Chondrocyte (in vitro differentiated cells): ENCODE measurements at places on chromosomes 1 and 21. TPM values are rescaled to one million over a fixed set of nuclear protein-coding genes. Genes with fewer than 3 reads are reported as not detected.

GRCh38 chr1:68116643-68117235 is 66.3 kb upstream of the DIRAS3 start:
- H3K36me3 ChIP-seq, result peaks cover 1% of the 10 kb centered on the region
- H3K4me1 ChIP-seq, result peaks cover 37% of the 10 kb centered on the region

The G0S2 gene
- total RNA-seq, result 0.65 to 1.0 TPM (median 0.69 TPM) in 3 replicates

GRCh38 chr1:187047298-187047697 is 218.5 kb downstream of the PLA2G4A start:
- H3K27ac ChIP-seq, result no peak overlapping the region
- no peaks in the 10 kb centered on the region for H3K4me1 ChIP-seq
- no peak overlapping the region for H3K4me3 ChIP-seq
- H3K27me3 ChIP-seq, result peaks cover 15% of the 10 kb centered on the region
- no peak for DNase-seq

The RPS6KA1 gene
- total RNA-seq, result 3.6 to 6.3 TPM (median 4.4 TPM) in 3 replicates

- DNase-seq, result no peak
- H3K27me3 ChIP-seq, result no peaks in the 10 kb centered on the region
- H3K36me3 ChIP-seq, result no peaks in the 10 kb centered on the region
- peak within 1 kb of the TSS; percentile 94 for H3K27ac ChIP-seq
- H3K4me3 ChIP-seq, result peak within 1 kb of the TSS; percentile 88
These were observed at the start of gene TRAF5 for GRCh38 chr1:211326528-211327345. TSS of gene TRAF5 (plus strand) at chr1:211326833. CDS start at chr1:211353240, 26,407 bp downstream.

The L1TD1 gene
- 0.12 to 0.26 TPM (median 0.15 TPM) in 3 replicates for total RNA-seq

The C1orf210 gene
- total RNA-seq, result not detected in 3 replicates

The ZBTB8B gene
- 0.30 to 0.53 TPM (median 0.33 TPM) in 3 replicates for total RNA-seq

GRCh38 chr1:205360891-205361290 is 4.2 kb upstream of the KLHDC8A start:
- H3K27ac ChIP-seq, result no peak overlapping the region
- no peaks in the 10 kb centered on the region for H3K36me3 ChIP-seq
- peaks cover 3% of the 10 kb centered on the region for H3K4me1 ChIP-seq
- peaks cover 3% of the 10 kb centered on the region for H3K27me3 ChIP-seq
- no peak for DNase-seq

The APCS gene
- not detected in 3 replicates for total RNA-seq

GRCh38 chr1:78691995-78692747 is 42.5 kb downstream of the IFI44 start:
- no peak for DNase-seq
- no peaks in the 10 kb centered on the region for H3K27me3 ChIP-seq
- peaks cover 47% of the 10 kb centered on the region for H3K4me1 ChIP-seq
- H3K36me3 ChIP-seq, result peaks cover 7% of the 10 kb centered on the region
- no peak overlapping the region for H3K4me3 ChIP-seq
- no peak overlapping the region for H3K27ac ChIP-seq

DNA sequence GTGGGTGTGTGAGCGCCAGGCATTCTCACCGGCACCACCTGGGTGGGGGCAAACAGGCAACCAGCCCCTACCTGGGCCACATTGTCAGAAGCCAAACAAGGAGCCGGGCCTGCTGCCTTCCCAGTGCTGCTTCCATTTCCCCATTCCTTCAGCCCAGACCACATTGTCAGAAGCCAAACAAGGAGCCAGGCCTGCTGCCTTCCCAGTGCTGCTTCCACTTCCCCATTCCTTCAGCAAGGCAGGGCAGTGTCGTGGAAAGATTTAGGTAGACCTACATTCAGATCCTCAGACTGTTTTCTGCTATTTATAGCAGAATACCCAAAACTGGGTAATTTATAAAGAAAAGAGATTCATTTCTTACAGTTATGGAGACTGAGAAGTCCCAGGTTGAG is 47.0 kb upstream of the EFHD2 start:
- no peak for DNase-seq
- H3K27me3 ChIP-seq, result peaks cover 10% of the 10 kb centered on the region
- H3K4me3 ChIP-seq, result no peak overlapping the region

DNA sequence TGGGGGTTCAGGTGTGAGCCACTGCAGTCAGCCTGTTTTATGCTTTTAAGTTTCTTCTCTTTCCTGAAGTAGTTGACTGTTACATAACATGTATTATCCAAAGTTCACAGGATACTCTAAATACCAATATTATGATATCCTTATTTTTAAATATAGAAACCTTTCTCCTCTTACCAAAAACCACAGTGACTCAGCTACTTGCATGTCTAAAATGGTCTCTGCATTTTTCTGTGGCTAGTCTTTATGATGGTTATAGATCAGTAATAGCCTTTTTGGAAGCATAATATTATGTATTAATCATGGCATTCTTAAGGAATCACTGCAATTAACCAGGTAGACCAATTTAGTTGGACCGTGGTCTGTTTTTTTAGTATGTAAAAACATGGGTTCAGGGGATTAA is 210.8 kb upstream of the CACYBP start:
- no peaks in the 10 kb centered on the region for H3K27me3 ChIP-seq
- no peak for DNase-seq
- H3K36me3 ChIP-seq, result no peaks in the 10 kb centered on the region
- H3K4me1 ChIP-seq, result peaks cover 24% of the 10 kb centered on the region

- DNase-seq, result no peak
- H3K4me3 ChIP-seq, result no peak overlapping the region
- no peaks in the 10 kb centered on the region for H3K4me1 ChIP-seq
- peaks cover 2% of the 10 kb centered on the region for H3K27me3 ChIP-seq
These were observed 149.8 kb downstream of the ZNF648 start for GRCh38 chr1:181911715-181912114.

DNA sequence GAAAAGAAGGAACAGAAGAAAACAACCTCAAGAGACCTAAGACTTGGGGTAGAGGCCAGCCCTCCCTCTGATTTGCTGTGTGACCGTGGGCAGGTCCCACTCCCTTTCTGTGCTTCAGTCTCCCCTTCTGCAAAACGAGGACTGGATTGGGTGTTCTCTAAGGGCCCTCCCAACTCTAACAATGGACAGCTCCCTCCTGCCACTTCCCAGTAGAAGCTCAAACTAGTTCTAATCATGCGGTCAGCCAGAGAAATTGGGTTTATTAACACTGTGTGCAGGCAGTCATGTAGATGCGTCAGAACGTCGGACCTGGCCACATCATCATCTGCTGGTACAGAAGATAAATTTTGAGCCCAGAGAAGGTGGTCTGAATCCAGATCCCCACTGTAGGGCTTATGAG is 1.6 kb upstream of the PADI4 start:
- H3K4me3 ChIP-seq, result no peak overlapping the region
- H3K27ac ChIP-seq, result no peak overlapping the region
- peaks cover 16% of the 10 kb centered on the region for H3K4me1 ChIP-seq
- H3K36me3 ChIP-seq, result peaks cover 8% of the 10 kb centered on the region

The RNU1-2 gene
- 1,438 to 1,620 TPM (median 1,579 TPM) in 3 replicates for total RNA-seq

- no peak overlapping the region for H3K27ac ChIP-seq
- peaks cover 56% of the 10 kb centered on the region for H3K27me3 ChIP-seq
- no peak overlapping the region for H3K4me3 ChIP-seq
- H3K36me3 ChIP-seq, result no peaks in the 10 kb centered on the region
These were observed 660.7 kb downstream of the PTPRU start for GRCh38 chr1:29896791-29897714.

The CAPN8 gene
- total RNA-seq, result not detected in 3 replicates

The ASTN1 gene
- total RNA-seq, result not detected in 3 replicates

DNA sequence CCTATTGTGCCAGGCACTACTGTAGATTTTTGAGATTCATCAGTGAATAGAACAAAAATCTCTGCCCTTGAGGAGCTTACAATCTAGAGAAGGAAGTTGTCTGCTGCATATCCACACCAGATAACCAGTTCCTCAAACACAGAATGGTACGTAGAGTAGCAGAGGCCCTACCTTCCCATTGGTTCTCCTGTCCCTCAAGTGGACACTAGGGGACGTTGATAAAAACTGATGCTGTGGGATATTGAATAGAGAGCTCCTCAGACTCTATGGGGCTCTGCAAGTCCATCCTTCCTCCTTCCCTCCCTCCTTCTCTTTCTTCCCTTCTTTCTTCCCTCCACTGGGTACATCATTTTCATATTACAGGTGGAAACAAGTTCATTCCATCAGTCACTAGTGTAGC is 371.3 kb downstream of the PBX1 start:
- no peak overlapping the region for H3K4me3 ChIP-seq
- no peak for DNase-seq
- no peaks in the 10 kb centered on the region for H3K36me3 ChIP-seq
- peaks cover 25% of the 10 kb centered on the region for H3K27me3 ChIP-seq

The OR4F29 gene
- total RNA-seq, result not detected in 3 replicates

GRCh38 chr1:52792036-52792435 is 50.5 kb upstream of the ZYG11A start:
- peaks cover 9% of the 10 kb centered on the region for H3K36me3 ChIP-seq
- H3K4me1 ChIP-seq, result no peaks in the 10 kb centered on the region
- no peak overlapping the region for H3K27ac ChIP-seq
- no peaks in the 10 kb centered on the region for H3K27me3 ChIP-seq
- no peak for DNase-seq

The ENSA gene
- total RNA-seq, result 85.5 to 125 TPM (median 85.7 TPM) in 3 replicates

DNA sequence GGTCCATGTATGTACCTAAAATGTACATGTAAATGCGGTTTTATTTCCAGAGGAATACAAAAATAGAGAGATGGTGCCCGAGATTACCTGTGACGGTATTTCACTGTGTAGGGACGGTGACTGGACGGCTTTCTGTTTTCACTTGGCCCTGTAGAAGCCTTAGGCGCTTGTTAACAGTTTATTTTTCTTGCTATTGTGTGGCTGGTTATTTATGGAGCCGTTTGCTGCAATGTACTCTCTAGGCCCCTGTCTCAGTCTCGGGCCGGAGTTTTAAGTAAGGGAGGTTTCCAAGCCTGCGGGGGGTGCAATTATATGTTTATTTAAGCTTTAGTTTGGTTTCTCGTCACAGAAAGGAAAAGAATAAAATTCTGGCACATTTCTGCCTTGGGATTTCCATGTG is 413 bp downstream of the EFCAB7 start:
- DNase-seq, result no peak
- H3K36me3 ChIP-seq, result no peaks in the 10 kb centered on the region
- H3K27me3 ChIP-seq, result no peaks in the 10 kb centered on the region
- H3K27ac ChIP-seq, result peak overlapping the region; percentile 95
- H3K4me3 ChIP-seq, result peak overlapping the region; percentile 81

GRCh38 chr1:21435646-21436487 is 4.1 kb upstream of the NBPF3 start:
- no peak overlapping the region for H3K27ac ChIP-seq
- no peak for DNase-seq
- H3K4me1 ChIP-seq, result peaks cover 13% of the 10 kb centered on the region
- no peak overlapping the region for H3K4me3 ChIP-seq
- H3K36me3 ChIP-seq, result no peaks in the 10 kb centered on the region
- H3K27me3 ChIP-seq, result no peaks in the 10 kb centered on the region

GRCh38 chr21:46119637-46120271 is 21.8 kb downstream of the COL6A2 start:
- no peaks in the 10 kb centered on the region for H3K27me3 ChIP-seq
- no peak overlapping the region for H3K4me3 ChIP-seq
- peaks cover 8% of the 10 kb centered on the region for H3K4me1 ChIP-seq

GRCh38 chr1:61013189-61013945 is 69.0 kb upstream of the NFIA start:
- no peaks in the 10 kb centered on the region for H3K27me3 ChIP-seq
- no peak overlapping the region for H3K27ac ChIP-seq
- H3K4me3 ChIP-seq, result no peak overlapping the region

DNA sequence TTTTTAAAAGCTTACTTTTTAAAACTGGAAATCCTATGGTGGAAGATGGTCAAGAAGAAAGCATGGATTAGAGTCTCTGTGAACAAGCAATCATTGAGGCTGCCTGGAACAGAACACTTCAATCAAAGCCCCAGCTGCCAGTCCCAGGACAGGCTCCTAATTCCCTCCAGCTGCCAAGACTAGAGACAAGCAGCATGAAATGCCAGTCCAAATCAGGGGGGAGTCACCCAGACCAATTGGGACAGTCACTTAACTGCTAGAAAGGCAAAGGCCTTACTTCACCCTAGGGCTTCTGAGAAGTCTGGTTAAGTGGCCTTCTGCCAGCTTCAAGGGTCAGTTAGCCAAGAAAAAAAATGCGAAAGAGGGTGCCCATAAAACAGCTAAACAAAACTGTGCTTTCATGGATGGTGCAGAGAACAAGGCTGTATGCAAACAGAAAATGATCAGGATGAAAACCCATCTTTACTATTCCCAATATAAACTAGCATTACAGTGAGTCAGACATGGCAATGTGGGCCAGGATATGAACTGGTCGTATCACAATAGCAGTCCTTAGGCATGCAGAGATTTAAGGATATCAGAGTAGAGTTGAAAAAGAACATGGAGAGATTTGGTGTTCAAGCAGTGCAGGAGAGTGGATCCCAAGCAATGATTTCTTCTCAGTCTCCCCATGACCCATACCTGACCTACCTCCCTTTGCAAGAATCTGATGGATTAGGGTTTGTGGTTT is 31.0 kb upstream of the MAN1A2 start:
- H3K4me1 ChIP-seq, result no peaks in the 10 kb centered on the region
- no peak overlapping the region for H3K4me3 ChIP-seq
- H3K27ac ChIP-seq, result no peak overlapping the region
- no peaks in the 10 kb centered on the region for H3K27me3 ChIP-seq
- no peak for DNase-seq

- peaks cover 12% of the 10 kb centered on the region for H3K27me3 ChIP-seq
- H3K36me3 ChIP-seq, result no peaks in the 10 kb centered on the region
- H3K4me3 ChIP-seq, result no peak overlapping the region
- no peak for DNase-seq
- no peaks in the 10 kb centered on the region for H3K4me1 ChIP-seq
- no peak overlapping the region for H3K27ac ChIP-seq
These were observed 147.5 kb downstream of the RRAGC start for GRCh38 chr1:38712046-38712445.

The SFN gene
- total RNA-seq, result not detected in 3 replicates

DNA sequence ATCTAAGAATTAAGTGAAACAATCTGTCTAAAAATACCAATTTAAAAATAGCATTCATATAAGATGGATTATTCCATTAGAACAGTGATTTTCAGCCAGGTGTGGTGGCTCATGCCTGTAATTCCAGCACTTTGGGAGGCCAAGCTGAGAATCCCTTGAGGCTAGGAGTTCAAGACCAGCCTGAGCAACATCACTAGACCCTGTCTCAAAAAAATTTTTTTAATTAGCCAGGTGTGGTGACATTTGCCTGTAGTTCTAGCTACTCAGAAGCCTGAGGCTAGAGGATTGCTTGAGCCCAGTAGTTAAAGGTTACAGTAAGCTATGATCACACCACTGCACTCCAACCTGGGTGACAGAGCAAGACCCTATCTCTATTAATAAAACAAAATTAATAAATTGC is 35.0 kb upstream of the SLC35A3 start:
- H3K27me3 ChIP-seq, result no peaks in the 10 kb centered on the region
- no peak overlapping the region for H3K27ac ChIP-seq
- no peak overlapping the region for H3K4me3 ChIP-seq
- DNase-seq, result no peak
- no peaks in the 10 kb centered on the region for H3K36me3 ChIP-seq

- no peak for DNase-seq
- no peak overlapping the region for H3K4me3 ChIP-seq
- H3K27ac ChIP-seq, result peak overlapping the region; percentile 95
- H3K36me3 ChIP-seq, result peaks cover 10% of the 10 kb centered on the region
- H3K4me1 ChIP-seq, result peaks cover 53% of the 10 kb centered on the region
These were observed 550 bp downstream of the RXFP4 start for GRCh38 chr1:155941845-155942531.

GRCh38 chr21:31505975-31506374 is 153.5 kb upstream of the SOD1 start:
- DNase-seq, result no peak
- peaks cover 7% of the 10 kb centered on the region for H3K4me1 ChIP-seq
- no peak overlapping the region for H3K27ac ChIP-seq
- H3K36me3 ChIP-seq, result no peaks in the 10 kb centered on the region

The CHRNB2 gene
- not detected in 3 replicates for total RNA-seq

The LORICRIN gene
- not detected in 3 replicates for total RNA-seq

- DNase-seq, result no peak
- H3K4me3 ChIP-seq, result no peak overlapping the region
- no peaks in the 10 kb centered on the region for H3K36me3 ChIP-seq
- H3K4me1 ChIP-seq, result peaks cover 72% of the 10 kb centered on the region
- no peaks in the 10 kb centered on the region for H3K27me3 ChIP-seq
- peak overlapping the region; percentile 80 for H3K27ac ChIP-seq
These were observed 13.0 kb downstream of the NES start for GRCh38 chr1:156664046-156664766.
